ENCODE measurements at places on chromosomes 12 and 14.

GRCh38 chr12:107514887-107515445 lies 170.6 kb upstream of the PWP1 start:
- DNase-seq, result no peak

GRCh38 chr12:65875640-65876071 lies 51.4 kb downstream of the HMGA2 start:
- no peak for DNase-seq

DNA sequence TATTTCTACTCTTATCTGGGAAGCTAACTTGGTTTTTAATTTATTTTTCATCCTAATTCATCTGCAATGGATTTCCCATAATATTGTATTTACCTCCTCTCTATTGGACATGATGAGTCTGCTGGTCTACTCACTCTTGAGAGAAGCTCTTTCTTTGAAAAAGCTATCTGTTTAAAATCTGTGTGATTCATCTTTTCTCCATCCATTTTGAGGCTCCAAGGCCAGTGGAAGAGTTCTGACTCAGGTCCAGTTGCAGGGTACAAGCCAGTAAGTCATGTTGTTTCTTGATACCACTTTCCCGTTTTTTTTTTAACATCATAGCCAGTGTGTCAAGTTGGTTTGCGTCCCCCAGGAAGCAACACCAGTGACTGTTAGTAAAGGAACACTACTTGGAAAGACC lies 160.3 kb upstream of the BMP4 start:
- DNase-seq, result no peak

GRCh38 chr12:11761869-11762567 lies 112.5 kb downstream of the ETV6 start:
- no peak for DNase-seq

GRCh38 chr14:68946489-68946822 lies 32.6 kb downstream of the ACTN1 start:
- DNase-seq, result no peak

DNA sequence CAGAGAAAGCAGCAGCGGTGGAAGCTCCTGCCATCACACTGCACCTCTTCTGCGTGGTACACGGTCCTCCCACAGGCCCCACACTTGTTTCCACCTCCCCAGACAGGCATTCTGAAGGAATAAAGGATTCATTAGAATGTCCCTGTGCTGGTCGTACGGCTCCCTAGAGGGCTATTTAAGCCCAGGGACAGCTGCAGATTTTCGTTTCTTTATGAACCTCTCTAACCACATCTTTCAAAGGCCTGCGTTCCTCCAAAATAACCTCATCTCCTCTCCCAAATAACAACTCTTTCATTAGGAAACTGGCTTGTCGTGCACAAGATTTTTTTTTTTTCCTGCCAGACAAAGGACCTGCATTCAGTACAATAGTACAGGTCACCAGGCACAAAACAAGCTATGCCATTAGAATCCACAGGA lies 12.7 kb downstream of the CSRP2 start:
- DNase-seq, result no peak

- no peak for DNase-seq
These were observed 36.8 kb downstream of the NIN start for GRCh38 chr14:50794068-50794645.

DNA sequence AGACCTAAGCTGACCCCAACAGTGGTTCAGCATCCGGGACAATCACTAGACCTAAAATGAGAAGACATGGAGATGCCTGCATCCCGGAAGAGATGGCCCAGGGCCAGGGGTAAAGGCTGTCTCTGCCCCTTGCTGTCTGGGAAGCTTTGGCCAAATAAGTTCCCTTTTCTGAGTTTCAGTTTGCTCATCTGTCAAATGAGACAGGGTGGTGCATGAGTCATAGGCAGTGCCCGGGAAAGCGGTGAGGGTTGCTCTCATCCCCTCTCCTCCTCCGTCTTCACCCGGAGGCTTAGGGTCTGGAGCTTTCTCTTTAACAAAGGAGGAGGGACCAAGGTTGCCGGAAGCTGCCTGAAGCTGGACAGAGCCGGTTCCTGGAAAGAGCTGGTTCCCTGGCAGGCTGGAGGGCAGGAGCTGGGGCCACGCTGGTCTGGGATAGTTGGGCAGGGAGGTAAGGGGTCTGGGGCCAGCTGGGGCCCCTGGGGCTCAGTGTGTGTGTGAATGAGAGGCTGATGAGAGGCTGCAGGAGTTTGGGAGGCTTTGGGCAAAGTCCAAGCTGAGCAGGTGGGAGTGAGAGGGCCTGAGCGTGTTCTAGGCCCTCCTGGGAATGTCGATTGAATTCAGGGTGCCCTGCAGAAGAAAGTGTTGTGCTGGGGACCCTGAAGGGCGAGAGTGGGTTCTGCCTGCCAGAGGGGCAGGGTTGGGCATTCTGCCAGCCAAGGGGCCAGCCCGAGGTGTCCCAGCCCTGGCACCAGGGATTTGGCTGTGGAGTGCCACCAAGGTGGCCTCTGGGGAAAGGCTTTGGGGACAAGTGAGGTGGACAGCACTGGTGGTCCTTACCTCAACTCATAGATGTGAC lies at the start of gene SDSL:
Gene SDSL, plus strand, starts transcription at position 351 of the 856 bp plus-strand sequence. CDS start 5,603 bp downstream, outside the sequence.
- no peak for DNase-seq

DNA sequence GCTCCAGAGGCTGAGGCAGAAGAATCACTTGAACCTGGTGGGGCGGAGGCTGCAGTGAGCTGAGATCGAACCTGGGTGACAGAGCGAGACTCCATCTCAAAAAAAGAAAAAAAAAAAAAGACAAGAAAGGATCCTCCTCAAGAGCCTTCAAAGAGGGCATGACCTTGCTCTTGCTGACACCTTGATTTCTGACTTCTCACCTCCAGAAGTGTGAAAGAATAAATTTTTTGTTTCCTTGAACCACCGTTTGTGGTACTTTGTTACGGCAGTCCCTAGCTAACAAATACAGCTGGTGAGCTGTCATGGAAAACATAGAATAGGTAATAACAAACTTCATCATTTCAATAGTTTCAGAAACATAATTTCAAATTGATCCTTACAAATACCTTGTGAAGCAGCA lies 1.9 kb upstream of the ACTR10 start:
- DNase-seq, result no peak

DNA sequence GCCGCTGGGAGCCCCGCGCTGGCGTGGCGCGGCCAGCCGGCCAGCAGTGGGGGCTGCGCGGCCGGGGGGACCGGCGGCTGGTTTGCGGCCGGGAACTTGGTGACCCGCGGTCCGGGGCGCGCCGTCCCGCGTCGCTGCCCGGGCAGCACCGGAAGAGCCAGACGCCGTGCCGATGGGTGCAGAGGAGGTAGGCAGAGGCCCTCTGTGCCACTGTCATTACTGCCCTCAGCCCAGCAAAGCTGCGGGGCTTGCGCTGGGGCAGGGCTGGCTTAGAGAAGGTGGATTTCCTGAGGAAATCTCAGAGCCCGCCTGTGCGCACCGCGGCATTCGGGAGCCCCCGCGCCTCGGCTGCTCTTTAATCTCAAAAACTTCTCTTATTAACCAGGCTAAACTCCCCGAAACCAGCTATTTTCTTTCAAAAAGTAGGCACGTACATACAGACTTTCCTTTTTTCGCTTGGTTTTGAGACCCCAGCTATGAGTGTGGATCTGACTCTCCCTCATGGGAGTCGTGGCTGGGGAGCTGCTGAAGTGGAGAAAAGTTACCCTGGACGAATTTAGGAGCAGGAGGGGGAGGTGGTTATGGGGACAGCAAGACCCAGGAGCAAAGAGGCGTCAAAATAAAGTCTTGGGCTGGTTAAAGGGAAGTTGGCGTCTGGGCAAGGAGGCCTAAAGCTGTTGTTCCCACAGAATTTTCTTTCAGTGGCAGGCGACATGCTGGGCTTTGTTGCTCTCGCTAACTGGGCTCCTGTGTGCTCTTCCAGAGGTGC lies 802 bp downstream of the SUSD6 start:
- peak; percentile 78 for DNase-seq

DNA sequence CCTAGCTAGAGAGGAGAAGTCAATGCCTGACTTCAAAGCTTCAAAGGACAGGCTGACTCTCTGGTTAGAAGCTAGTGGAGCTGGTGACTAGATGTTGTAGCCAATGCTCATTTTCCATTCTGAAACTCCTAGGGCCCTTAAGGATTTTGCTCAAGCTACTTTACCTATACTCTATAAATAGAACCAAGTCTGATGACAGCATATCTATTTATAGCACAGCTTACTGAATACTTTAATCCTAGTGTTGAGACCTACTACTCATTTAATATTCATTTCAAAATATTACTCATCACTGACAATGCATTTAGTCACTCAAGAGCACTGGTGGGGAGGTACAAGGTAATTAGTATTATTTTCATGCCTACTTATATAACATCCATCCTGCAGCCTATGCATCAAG lies 137.2 kb upstream of the PELI2 start:
- no peak for DNase-seq

All from activated CD8-positive, alpha-beta memory T cell treated with anti-CD3 and anti-CD28 coated beads for 24 hours (primary cell).